MG63 (cell line): ENCODE measurements at places on chromosomes 7 and 10. TPM values are rescaled to one million over a fixed set of nuclear protein-coding genes. Genes with fewer than 3 reads are reported as not detected.

- peak; percentile 90 for DNase-seq
Observed at GRCh38 chr7:74479961-74480829, 26.5 kb downstream of the GTF2IRD1 start.

GRCh38 chr10:73759512-73760115 lies 15.4 kb downstream of the SEC24C start:
- DNase-seq = no peak

- DNase-seq = no peak
Observed at GRCh38 chr7:71626206-71626605, 494.3 kb downstream of the GALNT17 start.

GRCh38 chr7:139656387-139656786 lies 121.4 kb downstream of the HIPK2 start:
- DNase-seq = no peak

- no peak for DNase-seq
Observed at GRCh38 chr10:110067960-110068770, 60.4 kb downstream of the ADD3 start.

DNA sequence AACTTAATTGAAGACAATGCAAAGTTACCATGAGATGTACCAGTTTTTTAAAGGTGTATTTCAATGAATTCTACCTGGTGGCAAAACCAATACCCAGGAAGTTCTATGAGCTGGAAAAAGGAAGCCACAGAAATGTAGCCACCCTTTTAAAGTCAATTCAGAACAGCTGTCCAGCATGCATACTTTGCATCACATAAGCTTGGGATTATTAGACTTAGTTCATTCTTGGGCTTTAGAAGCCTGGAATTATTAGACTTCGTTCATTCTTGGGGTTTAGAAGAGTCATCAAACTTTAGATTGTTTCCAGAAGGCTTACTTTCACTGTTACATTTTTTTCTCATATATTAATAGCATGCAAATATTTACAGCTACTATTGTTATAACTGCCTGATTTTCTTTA lies 20.9 kb downstream of the SLC25A13 start:
- no peak for DNase-seq

- DNase-seq = no peak
Observed at GRCh38 chr7:19378345-19378714, 233.1 kb upstream of the FERD3L start.

DNA sequence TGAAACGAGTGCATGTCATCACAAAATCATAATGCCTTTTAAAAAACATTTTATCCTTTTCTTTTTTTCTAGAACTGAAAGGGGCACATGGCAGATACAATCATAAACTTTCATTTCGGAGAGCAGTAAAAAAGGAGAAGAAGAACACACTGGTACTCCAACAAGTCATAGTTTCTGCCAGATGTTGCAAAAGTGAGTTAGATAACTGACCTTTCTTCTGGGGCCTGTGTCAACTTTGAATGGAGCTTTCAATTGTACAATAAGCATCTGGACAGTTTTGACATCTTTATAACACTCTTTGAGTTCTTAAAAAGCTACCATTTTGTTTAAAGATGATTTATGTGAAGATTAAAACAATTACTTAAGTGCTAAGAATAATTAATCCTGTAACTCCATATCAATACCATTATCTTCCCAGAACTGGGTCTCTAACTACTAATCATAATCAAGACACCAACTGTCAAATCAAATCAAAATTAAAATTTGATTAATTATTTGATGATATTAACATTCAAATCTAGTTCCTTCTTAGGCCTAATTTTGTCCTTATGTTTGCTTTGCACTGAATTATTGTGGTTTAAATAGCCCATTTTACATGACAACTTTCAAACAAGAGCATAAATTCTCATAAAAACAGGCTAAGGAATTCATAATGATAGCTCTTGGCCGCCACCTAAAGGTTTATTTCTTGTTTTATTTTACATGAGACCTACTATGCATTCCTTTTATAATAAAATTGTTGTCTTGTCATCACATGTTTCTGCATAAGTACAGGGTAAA lies 19.5 kb upstream of the ITGB8 start:
- DNase-seq = no peak

- DNase-seq = no peak
Observed at GRCh38 chr7:88965371-88965770, 169.8 kb upstream of the TEX47 start.

- DNase-seq = no peak
Observed at GRCh38 chr7:116449950-116450349, 49.6 kb upstream of the CAV2 start.

- no peak for DNase-seq
Observed at GRCh38 chr7:101933688-101934121, 116.3 kb downstream of the CUX1 start.

DNA sequence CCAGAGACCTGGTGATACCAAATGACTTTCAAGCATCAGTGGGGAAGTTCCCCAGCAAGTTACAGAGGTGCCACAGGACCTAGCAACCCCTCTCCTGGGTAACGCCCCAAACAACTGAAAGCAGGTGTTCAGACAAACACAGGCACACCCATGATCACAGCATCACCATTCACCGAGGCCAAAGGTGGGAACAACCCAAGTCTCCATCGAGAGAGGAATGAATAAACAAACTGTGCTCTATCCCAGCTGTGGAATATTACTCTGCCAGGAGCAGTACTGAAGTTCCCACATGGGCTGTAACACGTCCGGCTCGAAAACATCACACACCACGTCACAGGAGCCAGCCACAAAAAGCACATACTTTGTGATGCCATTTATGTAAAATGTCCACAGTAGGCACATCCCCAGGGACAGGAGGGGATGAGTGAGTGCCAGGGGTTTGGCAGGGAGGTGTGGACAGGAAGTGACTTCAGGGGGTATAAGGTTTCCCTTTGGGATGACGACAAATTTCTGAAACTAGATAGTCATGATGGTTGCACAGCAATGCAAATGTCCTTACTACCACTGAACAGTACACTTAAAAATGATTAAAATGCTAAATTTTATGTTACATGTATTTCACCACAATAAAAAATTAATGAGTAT lies 222.8 kb downstream of the TNS3 start:
- peak; percentile 42 for DNase-seq

GRCh38 chr10:44704616-44705015 lies 206.5 kb upstream of the TMEM72 start:
- DNase-seq = no peak

GRCh38 chr7:142868986-142869415 lies 14.1 kb downstream of the EPHB6 start:
- no peak for DNase-seq

DNA sequence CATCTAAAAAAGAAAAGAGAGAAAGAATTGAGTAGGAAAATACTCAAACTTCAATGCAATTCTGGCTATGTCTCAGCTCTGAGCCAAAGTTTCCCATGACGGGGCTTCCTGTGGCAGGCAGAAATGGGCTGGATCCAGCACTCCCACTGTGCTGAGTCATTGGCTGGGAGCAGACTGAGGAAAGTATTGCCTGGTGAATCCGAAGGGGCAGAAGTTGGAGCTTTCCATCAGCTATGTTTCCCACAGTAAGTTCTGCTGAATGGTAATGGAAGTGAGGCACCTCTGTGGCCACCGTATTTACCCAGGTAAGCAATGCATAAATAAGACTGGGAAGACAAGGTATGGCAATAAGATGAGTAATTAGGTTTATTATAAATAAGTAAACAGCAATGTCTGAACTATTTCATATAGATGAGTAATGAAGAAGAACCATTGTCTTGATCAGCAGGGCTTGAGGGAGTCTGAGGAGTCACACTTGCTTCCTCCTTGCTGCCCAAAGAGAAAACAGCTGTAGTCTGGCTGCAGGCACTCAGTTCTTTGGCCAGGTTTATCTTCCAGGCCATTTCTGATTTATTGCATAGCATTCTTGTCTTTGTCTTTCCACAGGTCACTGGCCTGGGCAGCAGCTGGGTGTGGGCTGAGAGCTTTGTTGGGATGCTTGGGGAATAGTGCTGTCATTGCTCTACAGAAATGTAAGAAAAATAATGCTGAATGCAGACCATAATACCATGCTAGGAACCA lies 255.3 kb downstream of the DNAJB9 start:
- peak; percentile 90 for DNase-seq

The GBX1 gene
- not detected in 2 replicates for total RNA-seq

The CRYGN gene
- total RNA-seq = not detected in 2 replicates

The OPN4 gene
- not detected in 2 replicates for total RNA-seq

The PTPRN2 gene
- total RNA-seq = 0.16 TPM in 1 of 2 replicates, not detected in the other

The GALNT17 gene
- total RNA-seq = 0.03 TPM in 1 of 2 replicates, not detected in the other

The RNF32 gene
- total RNA-seq = 1.8 and 5.2 TPM in 2 replicates

The TYW1B gene
- 0.52 and 3.6 TPM in 2 replicates for total RNA-seq

The NUTM2A gene
- total RNA-seq = 0.10 TPM in 1 of 2 replicates, not detected in the other

The EVX1 gene
- total RNA-seq = not detected in 2 replicates

The CRTAC1 gene
- not detected in 2 replicates for total RNA-seq

The SORCS1 gene
- not detected in 2 replicates for total RNA-seq

The C10orf143 gene
- total RNA-seq = 2.8 and 3.6 TPM in 2 replicates

The HOXA11 gene
- 3.2 and 3.7 TPM in 2 replicates for total RNA-seq

The FGL2 gene
- not detected in 2 replicates for total RNA-seq

The ANKRD30A gene
- not detected in 2 replicates for total RNA-seq

The RNF133 gene
- total RNA-seq = not detected in 2 replicates
